ENCODE measurements at places on chromosomes 11 and 22.

DNA sequence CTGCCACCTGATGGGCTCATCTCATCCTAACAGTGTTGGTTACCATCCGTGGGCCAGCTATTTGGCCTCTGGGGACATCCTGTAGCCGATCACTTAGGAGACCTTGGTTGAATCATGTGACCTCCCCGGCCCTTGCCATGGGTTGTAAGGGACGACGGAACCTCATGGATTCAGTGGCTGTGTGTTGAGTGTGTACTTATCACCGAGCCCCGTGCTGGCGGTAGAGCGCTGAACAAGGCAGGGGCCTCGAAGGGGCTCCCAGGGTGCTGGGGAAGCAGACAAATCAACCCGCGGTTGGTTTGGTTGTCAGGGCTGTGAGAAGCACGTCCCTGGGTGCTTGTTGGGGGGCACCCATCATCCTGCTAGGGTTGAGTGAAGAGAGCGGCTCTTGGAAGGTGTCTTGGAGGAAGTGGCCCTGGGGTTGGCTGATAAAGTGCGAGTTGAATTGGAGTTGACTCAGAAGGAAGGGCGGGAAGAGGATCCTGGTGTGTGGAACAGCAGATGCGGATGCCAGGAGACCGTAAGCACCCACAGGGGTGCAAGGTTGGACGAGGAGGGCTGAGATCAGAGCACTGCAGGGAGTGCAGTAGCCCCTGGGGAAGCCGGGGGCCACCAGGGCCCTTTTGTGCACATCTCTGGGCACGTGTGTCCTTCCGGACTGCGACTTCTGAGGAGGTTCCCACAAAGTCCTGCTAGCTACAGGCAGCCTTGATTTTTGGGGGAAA lies 53.6 kb downstream of the MPPED1 start:
- no peak for DNase-seq

DNA sequence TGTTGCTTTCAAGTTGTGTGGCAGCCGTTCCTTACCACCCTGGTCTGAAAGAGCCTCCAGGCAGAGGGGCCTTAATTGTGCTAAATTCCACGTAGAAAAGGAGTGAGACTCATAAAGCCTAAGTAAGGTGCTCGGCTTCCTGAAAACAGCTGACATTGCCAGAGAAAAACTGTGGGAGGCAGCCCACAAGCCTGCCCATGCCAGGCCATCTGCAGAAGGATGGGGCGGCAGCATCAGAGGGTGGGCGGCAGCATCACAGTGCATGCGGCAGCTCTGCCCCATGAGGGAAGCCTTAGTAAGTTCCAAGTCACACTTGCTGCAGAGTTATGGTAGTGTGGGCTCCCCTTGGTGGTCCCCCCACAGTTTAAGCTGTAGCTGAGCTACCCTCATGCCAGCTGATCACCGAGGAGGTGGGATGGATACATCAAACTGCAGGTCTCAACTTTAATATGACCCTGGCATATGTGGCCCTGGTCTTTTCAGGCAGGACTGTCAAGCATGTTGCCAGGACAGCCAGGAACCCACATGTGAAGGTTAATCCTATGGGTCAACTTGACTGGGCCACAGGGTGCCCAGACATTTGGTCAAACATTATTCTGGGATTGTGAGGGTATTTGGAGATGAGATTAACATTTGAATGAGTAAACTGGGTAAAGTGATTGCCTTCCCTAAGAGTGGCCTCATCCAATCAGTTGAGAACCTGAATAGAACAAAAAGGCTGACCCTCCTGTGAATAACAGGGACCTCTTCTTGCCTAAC lies 3.1 kb upstream of the EIF3F start:
- DNase-seq = no peak

GRCh38 chr11:70692131-70692530 lies 293.8 kb downstream of the CTTN start:
- DNase-seq = no peak

GRCh38 chr22:30411780-30412179 lies 13.8 kb upstream of the MTFP1 start:
- DNase-seq = no peak

- DNase-seq = peak; percentile 63
These were observed 2.9 kb downstream of the TEAD1 start for GRCh38 chr11:12677131-12677530.

- DNase-seq = no peak
These were observed 7.9 kb downstream of the FEN1 start for GRCh38 chr11:61800331-61801281.

DNA sequence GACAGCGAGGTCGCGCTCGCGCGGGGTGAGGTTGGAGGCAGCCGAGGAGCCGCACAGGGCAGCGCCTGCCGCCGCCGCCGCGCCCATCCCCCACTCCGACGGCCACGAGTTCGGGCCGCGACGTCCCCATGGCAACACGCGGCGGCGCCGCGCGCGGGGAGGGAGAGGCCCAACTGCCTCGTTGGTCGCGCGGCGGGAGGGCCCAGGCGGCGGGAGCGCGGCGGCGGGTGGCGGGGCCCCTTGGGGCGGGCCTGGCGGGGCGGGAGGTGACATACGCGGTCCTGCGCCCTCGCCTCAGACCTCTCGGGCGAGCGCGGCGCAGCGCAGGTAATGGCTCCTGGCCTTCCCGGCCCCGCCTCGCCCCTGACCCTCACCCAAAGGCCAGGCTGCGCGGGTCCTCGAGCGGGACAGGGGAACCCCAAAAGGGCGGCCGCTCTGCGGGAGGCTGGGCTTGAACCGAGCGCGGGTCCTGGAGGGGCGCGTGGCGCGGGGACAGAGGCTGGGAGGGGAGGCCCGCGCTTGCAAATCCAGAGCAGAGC lies at the start of gene DEUP1:
Gene DEUP1 (plus strand): TSS at position 297 of the 539 bp plus-strand sequence. CDS start 1,518 bp downstream, outside the sequence.
- DNase-seq = peak; percentile 1

- DNase-seq = no peak
These were observed 39.8 kb upstream of the CARS1 start for GRCh38 chr11:3096909-3097530.

DNA sequence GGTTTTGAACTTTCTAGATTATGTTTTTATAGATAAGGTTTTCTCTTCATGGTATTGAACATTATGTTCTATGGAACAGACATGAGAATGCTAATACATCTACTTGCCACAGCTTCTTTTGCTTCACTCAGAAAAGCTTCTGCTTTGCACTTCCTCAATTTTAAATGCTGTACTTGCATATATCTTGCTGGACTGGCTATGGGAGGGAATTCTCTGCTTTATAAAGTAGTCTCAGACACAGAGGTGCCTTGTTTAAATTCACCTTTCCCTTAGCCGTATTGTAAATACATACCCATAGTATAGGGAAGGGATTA lies 173.9 kb downstream of the DDX10 start:
- DNase-seq = no peak

- no peak for DNase-seq
These were observed 31.8 kb downstream of the MICAL2 start for GRCh38 chr11:12142176-12142575.

DNA sequence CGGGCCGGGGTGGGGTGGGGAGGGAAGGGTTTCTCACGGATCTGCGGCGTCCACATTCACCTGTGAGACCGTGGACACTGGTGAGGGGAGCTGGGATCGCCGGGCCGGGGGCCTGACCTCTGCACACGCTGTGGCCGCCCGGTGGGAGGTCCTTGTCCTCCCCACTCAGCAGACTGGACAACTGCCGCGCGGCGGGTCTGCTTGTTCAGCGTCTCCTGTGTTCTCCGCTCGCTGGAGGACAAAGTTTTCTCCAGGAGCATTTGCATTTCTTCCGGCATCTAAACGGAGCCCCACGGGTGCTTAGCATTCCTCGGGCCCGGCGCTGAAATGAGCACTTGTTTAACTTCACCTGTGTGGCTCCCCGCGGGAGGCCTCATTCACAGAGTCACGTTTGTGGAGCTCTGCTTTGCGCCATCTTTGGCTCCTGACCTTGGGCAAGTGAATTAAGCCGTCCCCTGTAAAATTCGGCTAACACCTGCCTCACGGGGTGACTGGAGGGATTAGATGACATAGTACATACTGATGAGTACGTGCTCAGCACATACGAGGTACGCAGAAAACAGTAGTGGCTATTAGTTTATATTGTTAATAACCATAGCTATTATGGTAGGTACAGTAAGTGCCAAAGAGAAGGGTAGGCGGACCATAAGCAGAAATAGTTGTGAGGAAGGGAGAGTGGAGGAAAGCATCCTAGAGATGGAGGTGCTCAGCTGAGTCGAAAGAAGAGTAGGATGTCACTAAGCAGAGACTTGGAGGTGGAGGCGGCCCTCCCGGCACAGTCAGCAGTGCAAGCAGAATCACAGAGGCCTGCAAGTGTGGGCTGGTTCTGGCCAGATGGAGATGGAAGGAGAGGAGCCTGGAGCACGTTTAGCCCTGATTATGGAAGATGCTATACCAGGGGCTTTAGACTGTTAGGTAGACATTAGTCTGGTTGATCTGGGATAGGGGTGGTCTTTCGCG lies 885 bp downstream of the TRMU start:
- DNase-seq = peak; percentile 12

DNA sequence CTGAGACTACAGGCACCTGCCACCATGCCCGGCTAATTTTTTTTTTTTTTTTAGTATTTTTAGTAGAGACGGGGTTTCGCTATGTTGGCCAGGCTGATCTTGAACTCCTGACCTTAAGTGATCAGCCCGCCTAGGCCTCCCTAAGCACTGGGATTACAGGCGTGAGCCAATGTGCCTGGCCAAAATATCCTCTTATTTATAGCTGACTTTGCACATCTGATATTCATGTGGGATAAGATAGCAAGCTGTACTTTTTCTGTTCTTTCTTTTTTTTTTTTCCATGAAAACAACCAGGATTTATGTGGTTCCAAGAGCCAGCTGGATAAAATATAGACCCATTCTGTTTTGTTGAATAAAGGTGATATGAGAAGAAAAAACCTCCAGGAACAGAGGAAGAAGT lies 12.1 kb upstream of the XBP1 start:
- no peak for DNase-seq

DNA sequence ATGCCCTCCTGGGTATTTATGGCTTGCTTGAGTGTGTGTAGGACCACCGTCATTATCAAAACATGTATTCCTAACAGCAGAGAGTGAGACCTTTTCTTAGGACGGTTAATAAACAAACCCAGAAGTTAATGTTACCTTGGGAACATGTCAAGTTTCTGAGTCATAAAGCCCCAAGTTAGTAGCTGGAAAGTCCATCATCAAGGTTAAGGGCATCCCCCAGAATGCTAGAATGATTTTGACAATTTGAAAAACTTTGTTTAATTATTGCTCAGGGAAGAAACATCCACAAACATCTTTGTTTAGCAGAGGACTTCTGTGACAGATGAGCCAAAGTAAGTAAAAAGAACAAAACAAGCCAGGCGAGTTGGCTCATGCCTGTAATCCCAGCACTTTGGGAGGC lies 20.0 kb downstream of the CAVIN3 start:
- DNase-seq = no peak

- DNase-seq = peak; percentile 49
These were observed 340.5 kb downstream of the TENM4 start for GRCh38 chr11:79100093-79100910.
